ENCODE measurements at places on chromosomes 6 and 20.

DNA sequence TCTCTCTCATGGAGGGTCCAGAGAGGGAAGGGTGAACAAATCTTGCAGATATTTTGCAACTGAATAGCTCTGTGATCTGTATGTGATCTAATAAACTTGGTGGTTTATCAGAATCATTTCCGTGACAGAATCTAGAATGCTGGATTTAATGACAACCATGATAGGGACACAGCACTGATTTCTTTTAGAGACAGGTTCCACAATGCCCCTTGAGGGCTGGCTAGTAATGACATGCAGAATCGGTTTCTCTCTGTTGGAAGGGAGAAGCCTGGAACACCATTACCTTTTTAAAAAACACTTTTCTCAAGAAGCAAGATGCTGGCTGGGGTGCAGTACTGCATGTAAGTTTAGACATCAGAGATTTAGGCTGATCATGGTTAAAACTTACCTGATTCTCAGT, 313.4 kb downstream of the CDH26 start:
- DNase-seq: no peak

- DNase-seq: no peak
These were observed 11.7 kb upstream of the HINT3 start for GRCh38 chr6:125944896-125945295.

- DNase-seq: no peak
These were observed 516.2 kb downstream of the CDH26 start for GRCh38 chr20:60474385-60474910.

GRCh38 chr6:15257357-15258132, 11.7 kb downstream of the JARID2 start:
- DNase-seq: no peak

DNA sequence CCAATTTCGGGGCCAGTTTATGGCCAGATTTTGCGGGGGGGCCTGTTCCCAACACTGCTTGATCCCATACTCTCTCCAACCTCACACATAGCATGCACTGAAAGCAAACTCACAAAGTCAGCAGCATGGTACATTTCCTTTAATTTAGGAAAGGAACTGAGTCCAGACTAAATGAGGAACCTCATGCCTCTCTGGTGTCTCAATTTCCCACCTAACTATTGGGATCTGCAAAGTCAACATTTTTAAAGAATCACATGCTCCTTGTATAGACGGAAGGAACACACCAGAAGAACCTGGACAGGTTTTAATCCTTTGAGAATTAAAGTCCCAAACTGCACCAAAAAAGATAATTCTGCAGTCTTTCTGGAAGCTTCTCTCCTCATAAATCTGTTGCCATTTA, 33.3 kb downstream of the FAM50B start:
- no peak for DNase-seq

DNA sequence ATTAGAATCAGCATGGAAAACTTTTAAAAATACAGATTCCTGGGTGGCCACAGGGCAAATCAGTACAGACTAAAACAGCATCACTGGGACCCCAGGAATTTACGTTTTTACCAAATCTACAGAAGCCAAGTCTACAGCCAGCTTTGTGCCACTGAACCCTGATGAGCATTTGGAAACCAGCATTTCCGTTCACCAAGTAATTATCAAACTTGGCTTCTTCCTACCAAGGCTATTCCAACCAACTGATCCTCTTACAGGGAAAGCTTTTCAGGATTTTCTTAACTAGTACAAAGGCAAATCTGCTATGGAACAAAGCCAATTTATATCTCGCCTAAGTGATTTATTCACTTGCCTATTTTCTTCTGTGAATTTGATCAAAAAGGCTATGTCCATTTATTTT, 47.0 kb downstream of the PLAGL1 start:
- no peak for DNase-seq

- DNase-seq: no peak
These were observed 49.0 kb upstream of the ASF1A start for GRCh38 chr6:118844915-118845314.

DNA sequence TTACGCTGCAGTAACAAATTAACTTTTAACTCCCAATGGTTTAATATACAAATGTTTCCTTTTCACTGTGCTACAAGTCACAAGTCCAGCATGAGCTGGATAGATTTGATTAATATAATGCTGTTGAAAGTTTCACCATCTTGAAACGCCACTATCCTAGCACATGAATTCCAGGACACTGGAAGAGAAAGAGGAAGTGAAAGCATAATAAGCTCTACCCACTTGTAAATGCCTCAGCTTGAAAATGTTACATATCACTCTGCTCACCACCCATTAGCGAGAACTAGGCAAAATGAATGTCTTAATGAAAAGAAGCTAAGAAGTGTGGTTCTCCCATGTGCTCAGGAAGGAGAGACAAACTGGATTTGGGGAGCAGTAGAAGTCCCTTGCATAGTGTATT, 46.9 kb downstream of the PCSK2 start:
- no peak for DNase-seq

DNA sequence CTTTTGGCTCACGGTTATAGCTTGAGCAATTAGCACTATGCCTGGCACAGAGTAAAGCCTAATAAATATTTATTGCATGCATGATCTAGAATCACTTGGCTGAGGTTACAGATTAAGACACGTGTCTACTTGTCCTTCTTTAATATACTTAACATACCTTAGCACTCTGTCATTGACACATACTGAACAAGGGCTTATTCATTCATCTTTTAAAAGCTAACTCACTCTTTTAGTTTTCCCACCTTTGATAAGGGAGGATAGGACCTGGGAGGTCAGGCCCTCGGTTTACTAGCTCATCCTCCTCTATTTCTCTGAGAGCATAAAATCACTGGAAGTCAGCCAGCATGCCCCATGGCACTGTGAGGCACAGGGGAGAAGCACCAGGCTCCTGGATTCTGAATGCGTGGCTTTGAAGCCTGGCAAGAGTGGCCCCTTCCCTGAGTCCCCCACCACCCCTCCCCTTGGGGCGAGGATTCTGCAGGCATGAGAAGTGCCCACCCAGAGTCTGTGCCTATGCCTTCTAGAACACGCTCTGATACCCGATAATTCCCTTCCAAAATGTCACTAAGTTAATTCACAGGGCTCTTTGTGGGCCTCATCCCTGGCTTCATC, 11.2 kb downstream of the ZCCHC3 start:
- DNase-seq: no peak

DNA sequence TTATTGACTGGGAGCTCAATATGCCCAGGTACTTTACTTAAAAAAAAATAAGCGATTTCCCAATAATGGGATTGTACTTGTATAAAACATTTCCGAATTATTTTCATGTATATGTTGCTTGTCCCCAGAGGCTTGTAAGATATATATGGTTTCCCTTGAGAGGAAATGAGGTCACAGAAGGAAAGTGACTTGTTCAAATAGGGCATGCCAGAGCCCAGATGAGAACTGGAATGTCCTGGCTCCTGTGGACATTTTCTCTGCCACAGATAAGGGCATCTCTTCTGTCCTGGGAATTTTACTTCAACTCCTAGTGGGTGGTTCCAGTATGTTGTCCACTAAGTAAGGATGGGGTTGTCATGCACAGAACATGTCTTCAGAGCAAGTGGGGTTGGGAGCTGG, 63.0 kb downstream of the LYRM2 start:
- DNase-seq: no peak

- DNase-seq: no peak
These were observed 69.8 kb upstream of the TINAG start for GRCh38 chr6:54238396-54238795.

- peak; percentile 66 for DNase-seq
These were observed 13.8 kb downstream of the UCKL1 start for GRCh38 chr20:63942250-63942951.

DNA sequence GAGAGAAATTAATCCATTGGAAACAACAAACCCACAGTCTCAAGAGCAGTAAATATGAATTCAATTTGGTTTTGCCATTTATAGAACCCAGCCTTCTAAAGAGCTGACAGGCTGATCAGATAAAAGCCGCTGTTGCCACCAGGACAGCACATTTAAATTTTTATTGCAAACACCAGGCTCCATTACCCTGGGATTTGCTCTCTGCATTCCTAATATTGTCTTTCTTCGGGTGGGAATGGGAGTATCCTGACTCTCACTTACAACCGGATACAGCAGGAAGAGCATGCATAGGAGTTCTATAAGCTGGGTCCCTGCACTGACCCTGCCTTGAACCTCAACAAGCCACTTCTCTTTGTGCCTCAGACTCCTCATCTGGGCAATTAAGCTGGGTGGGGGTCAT, 142.9 kb downstream of the LRFN2 start:
- DNase-seq: no peak

- no peak for DNase-seq
These were observed 34.1 kb downstream of the DYNLT1 start for GRCh38 chr6:158610319-158610968.

GRCh38 chr6:36247693-36248092, 22.2 kb upstream of the PNPLA1 start:
- no peak for DNase-seq

DNA sequence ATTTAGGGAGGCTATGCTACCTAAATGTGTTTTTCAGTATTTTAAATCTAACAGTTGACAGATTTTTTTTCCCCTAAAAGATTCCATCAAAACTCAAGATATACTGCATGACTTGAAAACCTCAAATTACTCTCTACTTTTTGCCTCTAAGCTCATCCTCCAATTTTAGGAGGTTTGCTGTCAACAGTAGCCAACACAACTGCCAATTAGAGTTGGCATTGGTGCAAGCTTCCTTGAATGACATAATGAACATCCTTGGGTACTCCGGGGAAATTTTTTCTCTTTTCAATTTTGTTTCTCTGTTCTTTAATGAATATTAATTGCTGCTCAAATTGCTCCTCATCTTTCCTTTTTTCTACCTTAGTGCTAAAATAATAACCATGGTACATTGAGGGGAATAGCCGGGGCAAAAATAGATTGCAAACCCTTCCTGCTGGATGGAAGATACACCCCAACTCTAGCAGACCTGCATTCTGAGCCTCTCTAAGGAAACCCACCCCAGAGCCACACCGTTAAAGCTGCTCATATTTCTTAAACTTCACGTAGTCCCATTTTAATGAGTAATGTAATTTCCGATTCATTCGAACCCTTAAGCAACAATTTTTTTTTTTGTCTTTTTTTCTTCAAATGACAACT, 34.3 kb downstream of the SLC22A23 start:
- DNase-seq: no peak

DNA sequence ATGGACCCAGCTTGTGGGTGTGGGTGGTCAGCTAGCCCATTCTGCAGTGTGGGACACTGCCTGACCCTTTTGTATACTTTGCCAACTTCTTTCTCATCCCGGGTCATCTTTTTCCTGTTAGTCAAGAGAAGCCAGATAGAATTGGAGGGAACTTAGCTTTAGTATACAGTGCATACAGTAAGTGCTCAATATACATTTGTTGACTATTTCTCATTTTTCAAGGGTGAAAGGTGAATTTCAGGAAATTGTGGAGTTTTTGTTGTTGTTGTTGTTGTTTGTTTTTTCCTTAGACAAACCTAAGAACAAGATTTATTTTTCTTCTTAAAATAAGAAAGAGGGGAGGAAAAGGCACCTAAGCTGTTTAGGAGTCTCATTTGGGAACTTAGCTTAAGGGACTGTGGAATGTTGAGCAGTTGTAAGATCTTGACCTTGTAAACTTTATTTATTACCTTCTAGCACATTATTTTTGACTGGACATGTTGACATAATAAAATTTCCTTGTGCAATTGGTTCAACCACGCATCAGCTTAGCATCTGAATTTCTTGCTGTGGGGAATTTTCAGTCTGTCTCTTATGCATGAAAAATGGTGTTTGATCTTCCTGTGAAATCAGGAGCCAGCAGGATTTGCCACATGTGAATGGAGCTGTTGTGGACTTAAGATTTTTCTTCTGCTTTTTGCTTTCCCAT, 113.6 kb downstream of the ARID1B start:
- DNase-seq: no peak

DNA sequence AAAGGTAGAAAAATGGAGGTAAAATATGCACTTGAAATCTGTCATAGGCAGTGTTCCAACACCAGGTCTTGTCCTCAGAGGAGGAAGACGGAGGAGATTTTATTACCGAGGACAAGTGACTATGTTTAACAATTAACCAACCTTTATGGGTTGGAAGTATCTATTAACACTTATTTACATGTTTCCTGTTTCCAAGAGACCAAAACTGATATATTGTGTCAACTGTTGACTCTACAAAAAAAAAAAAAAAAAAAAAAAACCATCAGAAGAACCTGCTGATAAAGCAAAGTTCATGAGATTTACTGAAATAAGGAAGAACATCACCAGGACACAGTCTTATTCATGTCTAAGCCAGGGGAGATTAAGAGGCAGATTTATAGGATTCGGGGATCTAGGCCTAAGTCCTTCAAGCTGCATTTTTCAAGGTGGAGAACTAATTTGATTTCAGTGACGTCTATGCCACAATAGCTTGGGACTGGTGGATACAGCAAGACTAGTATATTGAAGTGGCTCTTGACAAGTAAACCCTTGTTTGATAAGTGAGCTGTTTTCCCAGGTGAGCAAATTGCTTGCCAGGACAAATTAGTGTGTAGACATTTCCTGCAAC, 126.6 kb upstream of the NAA20 start:
- DNase-seq: no peak

- no peak for DNase-seq
These were observed 26.7 kb upstream of the TMEM14A start for GRCh38 chr6:52644253-52644652.

DNA sequence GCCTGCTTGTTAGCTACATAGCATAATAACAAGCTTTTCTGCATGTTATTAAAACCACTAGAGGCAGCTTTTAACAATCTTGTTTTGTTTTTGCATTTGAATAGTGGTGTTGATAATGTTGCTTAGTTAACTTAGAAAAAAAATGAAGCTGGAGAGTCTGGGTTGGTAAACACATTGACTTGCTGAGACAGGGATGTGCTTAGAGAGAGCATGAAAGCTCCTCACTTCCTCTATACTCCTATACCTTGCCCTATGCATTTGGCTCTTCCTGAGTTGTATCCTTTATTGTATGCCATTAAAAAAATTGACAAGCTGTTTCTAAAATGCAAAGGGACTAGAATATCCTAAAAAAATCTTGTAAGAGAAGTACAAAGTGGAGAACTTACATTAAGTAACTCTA, 13.6 kb downstream of the FAM83B start:
- no peak for DNase-seq

- DNase-seq: no peak
These were observed 3.0 kb upstream of the GUCA1B start for GRCh38 chr6:42197555-42198362.

Data from BE2C (cell line).